A549 treated with AZD2906 at 1 μM for 4 hours (cell line): ENCODE measurements at places on chromosomes 3 and 15. TPM values are rescaled to one million over a fixed set of nuclear protein-coding genes. Genes with fewer than 3 reads are reported as not detected.

Gene SERPINI2
- total RNA-seq = not detected in 5 replicates

Gene CISH
- 0.40 to 0.72 TPM (median 0.53 TPM) in 5 replicates for total RNA-seq

Gene TMEM207
- not detected in 5 replicates for total RNA-seq

Gene KCNAB1
- not detected in 5 replicates for total RNA-seq

Gene C3orf85
- not detected in 5 replicates for total RNA-seq

Gene ANKUB1
- total RNA-seq = not detected in 5 replicates

Gene IQGAP1
- 165 to 291 TPM (median 173 TPM) in 5 replicates for total RNA-seq

Gene FETUB
- total RNA-seq = 0.08 to 0.34 TPM (median 0.15 TPM) in 5 replicates

Gene MEX3B
- 3.6 to 4.6 TPM (median 4.0 TPM) in 5 replicates for total RNA-seq

Gene SYNPR
- not detected in 5 replicates for total RNA-seq

Gene C2CD4A
- 0.11 to 0.21 TPM (median 0.14 TPM) in 5 replicates for total RNA-seq

Gene TCTA
- 20.8 to 24.4 TPM (median 23.1 TPM) in 5 replicates for total RNA-seq

Gene GRIP2
- 0.53 to 1.4 TPM (median 1.3 TPM) in 5 replicates for total RNA-seq

Gene PRR20G
- total RNA-seq = 1.4 to 2.8 TPM (median 2.6 TPM) in 5 replicates

Gene ALDH1A2
- total RNA-seq = 0.11 to 0.18 TPM (median 0.15 TPM) in 3 of 5 replicates, not detected in the others

Gene ZNF35
- total RNA-seq = 5.1 to 6.7 TPM (median 5.2 TPM) in 5 replicates

Gene DZIP1L
- 9.2 to 11.7 TPM (median 11.0 TPM) in 5 replicates for total RNA-seq

Gene SOX14
- not detected in 5 replicates for total RNA-seq

Gene GOLGA6B
- total RNA-seq = 0.06 TPM in 1 of 5 replicates, not detected in the others

Gene CHRM5
- total RNA-seq = 0.02 to 0.06 TPM (median 0.03 TPM) in 4 of 5 replicates, not detected in the other

Gene CELSR3
- total RNA-seq = 3.1 to 4.6 TPM (median 3.9 TPM) in 5 replicates

Gene SNTN
- not detected in 5 replicates for total RNA-seq

Gene IL17RE
- total RNA-seq = 1.7 to 1.9 TPM (median 1.8 TPM) in 5 replicates

Gene MLF1
- 20.9 to 26.0 TPM (median 22.9 TPM) in 5 replicates for total RNA-seq

Gene KNG1
- 0.03 TPM in 3 of 5 replicates, not detected in the others for total RNA-seq

Gene FGF7
- not detected in 5 replicates for total RNA-seq

Gene GOLGA6L7
- not detected in 5 replicates for total RNA-seq

Gene VPS33B
- total RNA-seq = 12.9 to 16.5 TPM (median 14.6 TPM) in 5 replicates

Gene GXYLT2
- total RNA-seq = 1.1 to 1.7 TPM (median 1.6 TPM) in 5 replicates

Gene SERF2
- total RNA-seq = 431 to 707 TPM (median 687 TPM) in 5 replicates

Gene GUCA1C
- not detected in 5 replicates for total RNA-seq

Gene ZIC4
- total RNA-seq = not detected in 5 replicates
